ENCODE measurements at places on chromosomes 2 and 18. TPM values are rescaled to one million over a fixed set of nuclear protein-coding genes. Genes with fewer than 3 reads are reported as not detected.

The CYP1B1 gene
- total RNA-seq: 17.7 TPM

The PRSS56 gene
- not detected for total RNA-seq

The SNORC gene
- 1.0 TPM for total RNA-seq

The GTF2A1L gene
- total RNA-seq: not detected
